Keratinocyte (primary cell): ENCODE measurements at places on chromosomes 5 and 9. TPM values are rescaled to one million over a fixed set of nuclear protein-coding genes. Genes with fewer than 3 reads are reported as not detected.

GRCh38 chr9:124410321-124410913 lies 4.8 kb downstream of the PSMB7 start:
- peak overlapping the region; percentile 95 for H3K27ac ChIP-seq
- H3K36me3 ChIP-seq: peaks cover 57% of the 10 kb centered on the region
- no peak overlapping the region for H3K4me3 ChIP-seq
- H3K4me1 ChIP-seq: peaks cover 48% of the 10 kb centered on the region
- no peak for DNase-seq

The FAM221B gene
- polyA plus RNA-seq: not detected in 3 replicates

DNA sequence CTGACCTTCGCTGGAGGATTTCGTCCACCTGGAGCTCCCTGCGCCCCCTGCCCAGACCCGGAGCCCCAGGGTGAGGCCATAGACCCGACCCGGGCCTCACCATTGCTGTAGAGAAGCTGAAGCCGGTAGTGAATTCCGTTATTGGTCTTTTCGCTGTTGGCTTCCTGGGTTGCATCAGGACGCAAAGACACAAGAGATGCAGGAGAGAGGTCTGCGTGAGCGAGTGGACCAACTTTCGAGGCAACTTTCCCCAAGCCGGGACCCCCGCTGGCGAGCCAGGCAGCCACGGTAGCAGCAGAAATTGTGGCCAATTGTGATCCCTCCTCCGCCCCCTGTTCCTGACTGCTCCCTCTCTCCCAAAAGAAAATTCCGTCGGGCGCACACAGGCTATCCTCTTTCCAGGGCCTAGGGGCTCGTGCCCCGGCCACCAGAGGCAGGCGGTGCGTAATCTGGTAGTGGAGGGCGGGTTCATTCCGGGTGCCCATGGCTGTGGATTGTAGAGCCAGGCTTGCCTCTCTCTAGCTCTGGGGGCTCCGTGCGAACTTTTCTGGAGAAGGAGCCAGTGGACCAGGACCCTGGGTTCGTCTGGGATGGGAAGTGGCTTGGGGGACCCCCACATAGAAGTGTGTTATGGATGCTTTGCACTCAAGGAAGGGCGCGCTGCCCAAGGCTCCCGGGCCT lies 3.3 kb downstream of the EBF1 start:
- DNase-seq: no peak
- no peak overlapping the region for H3K27ac ChIP-seq
- peaks cover 65% of the 10 kb centered on the region for H3K27me3 ChIP-seq
- H3K36me3 ChIP-seq: no peaks in the 10 kb centered on the region
- H3K4me1 ChIP-seq: peaks cover 12% of the 10 kb centered on the region

The GABBR2 gene
- 0.01 TPM in 1 of 3 replicates, not detected in the others for polyA plus RNA-seq

DNA sequence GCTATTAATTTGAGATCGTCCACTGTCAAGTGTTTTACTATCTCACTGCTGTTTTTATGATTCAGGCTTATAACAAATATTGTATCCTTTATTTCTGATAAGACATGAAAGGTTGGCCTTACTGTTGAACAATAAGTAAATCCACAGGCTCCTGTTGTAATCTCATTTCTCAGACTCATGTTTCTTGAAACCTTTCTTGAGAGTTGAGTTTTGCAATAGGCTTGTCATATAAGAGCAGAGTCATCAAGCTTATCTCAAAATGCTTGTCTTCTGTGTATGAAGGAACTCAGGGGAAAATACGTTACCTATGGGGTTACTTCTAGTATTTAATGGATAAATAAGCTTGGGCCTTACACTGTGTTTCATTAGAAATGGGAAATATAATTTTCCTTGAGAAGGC lies 9.2 kb upstream of the TLX3 start:
- no peak overlapping the region for H3K4me3 ChIP-seq
- no peaks in the 10 kb centered on the region for H3K4me1 ChIP-seq
- no peaks in the 10 kb centered on the region for H3K36me3 ChIP-seq
- H3K27ac ChIP-seq: no peak overlapping the region

The FBP1 gene
- polyA plus RNA-seq: 0.16 to 0.29 TPM (median 0.26 TPM) in 3 replicates

- no peaks in the 10 kb centered on the region for H3K36me3 ChIP-seq
- no peaks in the 10 kb centered on the region for H3K4me1 ChIP-seq
- H3K27ac ChIP-seq: no peak overlapping the region
- no peak for DNase-seq
Observed at GRCh38 chr5:136985785-136986475, 513.2 kb downstream of the SPOCK1 start.

The FOXD4L3 gene
- polyA plus RNA-seq: not detected in 3 replicates

DNA sequence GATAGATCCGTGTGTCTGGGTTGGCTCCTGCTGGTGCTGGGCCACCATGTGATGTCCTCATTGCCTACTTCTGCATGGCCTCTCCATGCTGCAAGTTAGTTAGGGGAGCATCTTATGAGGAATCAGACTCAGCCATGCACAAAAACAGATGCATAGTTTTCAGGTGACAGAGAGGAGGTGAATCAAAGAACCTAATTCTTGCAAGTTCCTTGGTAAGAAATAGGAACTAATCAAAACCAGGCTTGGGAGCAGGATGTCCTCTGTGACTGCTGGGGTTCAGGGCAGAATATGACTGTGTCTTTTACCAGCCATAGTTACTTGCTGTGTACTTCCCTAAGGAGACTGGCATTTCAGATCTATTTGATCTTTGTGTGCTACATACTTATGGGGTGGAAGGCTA lies 61.6 kb downstream of the C9orf152 start:
- H3K36me3 ChIP-seq: peaks cover 11% of the 10 kb centered on the region
- H3K4me3 ChIP-seq: no peak overlapping the region
- H3K27ac ChIP-seq: no peak overlapping the region
- no peak for DNase-seq
- no peaks in the 10 kb centered on the region for H3K27me3 ChIP-seq

GRCh38 chr9:125797930-125798329 lies 50.8 kb downstream of the PBX3 start:
- no peaks in the 10 kb centered on the region for H3K27me3 ChIP-seq
- no peak for DNase-seq
- H3K27ac ChIP-seq: no peak overlapping the region
- H3K36me3 ChIP-seq: no peaks in the 10 kb centered on the region

The RELL2 gene
- 8.9 to 11.1 TPM (median 10.2 TPM) in 3 replicates for polyA plus RNA-seq

The GMCL2 gene
- polyA plus RNA-seq: not detected in 3 replicates

The RASGRF2 gene
- polyA plus RNA-seq: 0.03 to 0.07 TPM (median 0.05 TPM) in 3 replicates

- no peaks in the 10 kb centered on the region for H3K36me3 ChIP-seq
- H3K4me3 ChIP-seq: no peak overlapping the region
Observed at GRCh38 chr5:82225525-82226172, 52.5 kb downstream of the RPS23 start.

- H3K4me3 ChIP-seq: no peak overlapping the region
- H3K36me3 ChIP-seq: no peaks in the 10 kb centered on the region
- H3K4me1 ChIP-seq: no peaks in the 10 kb centered on the region
- DNase-seq: no peak
- H3K27me3 ChIP-seq: no peaks in the 10 kb centered on the region
Observed at GRCh38 chr9:17222932-17223331, 88.1 kb downstream of the CNTLN start.

DNA sequence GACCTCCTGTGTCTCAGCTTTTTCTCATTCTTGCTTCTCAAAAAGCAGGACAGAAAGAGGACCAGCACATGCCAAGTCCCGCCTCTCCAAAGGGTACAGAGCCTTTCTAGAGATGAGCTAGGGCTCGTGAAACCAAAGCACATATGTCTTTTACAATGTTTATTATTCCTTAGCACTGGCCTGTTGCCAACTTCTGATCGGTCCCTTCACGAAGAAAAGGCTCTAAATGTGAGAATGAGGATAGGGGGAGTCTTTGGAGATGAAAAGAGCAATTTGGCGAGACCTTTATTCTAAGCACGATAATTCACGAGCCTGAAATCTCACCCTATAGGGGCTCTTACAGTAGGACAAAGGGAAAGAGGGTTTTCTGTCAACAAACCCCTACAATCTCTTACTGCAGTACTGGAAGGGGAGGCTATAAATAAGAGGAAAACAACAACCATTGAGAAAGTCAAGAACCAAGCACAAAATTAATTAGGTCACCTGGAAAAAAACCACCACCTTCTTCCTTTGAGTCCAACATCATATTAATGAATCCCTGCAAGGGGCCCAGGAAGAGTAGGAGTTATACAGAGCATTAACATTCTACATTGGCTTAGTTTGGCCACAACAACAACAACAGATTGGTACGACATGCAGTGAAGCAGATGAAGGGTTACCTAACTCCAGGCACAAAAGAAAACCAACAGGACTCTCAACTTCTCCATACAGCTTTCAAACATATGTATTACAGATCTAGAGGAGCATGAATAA lies 309.5 kb downstream of the PDE4D start:
- H3K27me3 ChIP-seq: no peaks in the 10 kb centered on the region
- DNase-seq: no peak
- no peaks in the 10 kb centered on the region for H3K36me3 ChIP-seq
- H3K27ac ChIP-seq: no peak overlapping the region
- peaks cover 5% of the 10 kb centered on the region for H3K4me1 ChIP-seq

The LHX3 gene
- not detected in 3 replicates for polyA plus RNA-seq

GRCh38 chr9:128250839-128251731 lies 24.7 kb downstream of the GOLGA2 start:
- H3K27me3 ChIP-seq: no peaks in the 10 kb centered on the region
- H3K27ac ChIP-seq: no peak overlapping the region
- peak overlapping the region; percentile 81 for H3K4me3 ChIP-seq
- DNase-seq: no peak
- no peaks in the 10 kb centered on the region for H3K36me3 ChIP-seq

The C9orf153 gene
- 0.05 to 0.09 TPM in 2 of 3 replicates, not detected in the other for polyA plus RNA-seq

GRCh38 chr5:139812323-139812722 lies 16.7 kb downstream of the PSD2 start:
- H3K27me3 ChIP-seq: peaks cover 3% of the 10 kb centered on the region

DNA sequence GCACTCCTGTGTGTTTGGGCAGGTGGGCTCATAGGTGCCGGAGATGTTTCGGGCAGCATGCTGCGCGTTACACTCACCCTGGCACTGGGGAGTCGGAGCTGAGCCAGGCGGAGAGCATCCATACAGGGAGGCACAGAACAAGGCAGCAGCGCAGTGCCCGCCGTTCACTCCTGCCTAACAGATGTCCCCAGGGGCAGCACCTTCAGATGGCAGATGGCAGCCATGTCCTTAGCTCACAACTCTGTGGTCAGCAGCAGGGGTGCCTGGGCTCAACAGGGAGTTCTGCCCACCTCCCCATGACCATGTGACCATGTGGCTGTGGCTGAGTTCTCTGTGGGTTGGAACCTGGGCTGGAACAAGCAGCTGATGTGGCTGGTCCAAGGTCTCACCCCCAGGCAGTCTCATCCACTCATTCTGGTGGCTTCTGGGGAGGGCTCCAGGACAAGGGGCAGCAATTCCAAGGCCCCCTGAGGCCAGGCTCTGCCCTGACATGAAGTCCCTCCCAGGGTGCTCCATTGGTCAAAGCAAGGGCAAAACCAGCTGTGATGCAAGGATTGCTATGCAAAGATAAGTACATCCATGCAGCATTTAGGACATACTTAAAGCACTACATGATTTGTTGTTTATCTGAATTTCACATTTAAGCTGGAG lies 64.2 kb downstream of the MRPL36 start:
- H3K4me3 ChIP-seq: no peak overlapping the region
- no peak for DNase-seq
- no peaks in the 10 kb centered on the region for H3K27me3 ChIP-seq
- H3K4me1 ChIP-seq: no peaks in the 10 kb centered on the region

GRCh38 chr5:10545084-10545483 lies 18.8 kb upstream of the ANKRD33B start:
- no peak overlapping the region for H3K4me3 ChIP-seq
- no peaks in the 10 kb centered on the region for H3K27me3 ChIP-seq

DNA sequence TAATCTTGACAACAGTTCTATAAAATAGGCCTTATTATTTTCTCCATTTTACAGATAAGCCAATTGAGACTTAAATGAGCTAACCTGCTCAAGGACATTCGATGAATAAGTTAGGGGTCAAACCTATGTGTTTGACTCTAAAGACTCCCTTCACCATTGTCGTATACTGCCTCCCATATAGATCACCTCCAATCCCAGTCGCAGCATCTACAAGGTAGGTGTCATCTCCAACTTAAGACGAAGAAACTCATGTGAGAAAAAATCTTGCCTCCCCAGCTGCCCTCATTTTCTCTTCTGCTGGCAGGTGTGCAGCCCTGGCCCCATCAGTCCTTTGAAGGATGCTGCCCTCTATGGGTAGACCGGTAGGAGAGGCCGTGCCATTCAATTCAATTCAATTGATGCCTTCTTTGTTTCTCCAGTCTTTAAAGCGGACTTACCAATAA lies 75.2 kb upstream of the SMARCA2 start:
- H3K27me3 ChIP-seq: peaks cover 6% of the 10 kb centered on the region
- DNase-seq: no peak
- no peaks in the 10 kb centered on the region for H3K36me3 ChIP-seq

- H3K27me3 ChIP-seq: no peaks in the 10 kb centered on the region
- peaks cover 7% of the 10 kb centered on the region for H3K4me1 ChIP-seq
- peak; percentile 76 for DNase-seq
- no peak overlapping the region for H3K27ac ChIP-seq
- no peaks in the 10 kb centered on the region for H3K36me3 ChIP-seq
Observed at GRCh38 chr9:95167998-95168397, 149.5 kb downstream of the FANCC start.

DNA sequence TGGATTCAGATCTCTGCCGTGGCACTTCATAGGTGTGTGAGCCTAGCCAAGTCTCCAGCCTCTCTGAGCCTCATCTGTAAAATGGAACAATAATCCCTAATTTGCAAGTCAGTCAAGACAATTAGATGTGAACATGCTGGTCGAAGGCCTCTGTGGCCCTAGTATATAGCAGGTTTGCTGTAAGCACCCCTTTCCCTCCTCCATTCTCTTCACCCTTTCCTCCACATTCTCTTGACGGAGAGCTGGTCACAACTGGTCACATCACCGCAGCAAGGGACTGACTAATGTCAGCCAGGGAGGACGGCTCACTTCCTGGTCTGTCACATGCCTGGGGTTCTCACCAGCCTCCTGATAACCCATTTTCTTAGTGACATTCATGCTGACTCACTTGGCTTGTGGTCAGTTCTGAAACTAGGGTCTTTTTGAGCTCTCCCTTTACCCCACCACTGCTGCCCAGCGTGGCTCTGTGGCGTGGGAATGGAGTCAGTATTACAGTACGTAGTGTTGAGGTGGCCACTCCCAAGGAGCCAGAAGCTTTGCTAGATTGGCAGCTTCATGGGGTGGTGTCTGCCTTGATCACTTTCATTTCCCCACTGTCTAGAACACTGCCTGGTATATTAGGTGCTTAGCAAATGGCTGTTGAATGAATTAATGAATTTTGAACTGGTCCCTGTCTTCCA lies 47.8 kb downstream of the ERGIC1 start:
- H3K27ac ChIP-seq: no peak overlapping the region
- H3K27me3 ChIP-seq: no peaks in the 10 kb centered on the region
- peaks cover 7% of the 10 kb centered on the region for H3K36me3 ChIP-seq
- peaks cover 4% of the 10 kb centered on the region for H3K4me1 ChIP-seq

The OMD gene
- not detected in 3 replicates for polyA plus RNA-seq

DNA sequence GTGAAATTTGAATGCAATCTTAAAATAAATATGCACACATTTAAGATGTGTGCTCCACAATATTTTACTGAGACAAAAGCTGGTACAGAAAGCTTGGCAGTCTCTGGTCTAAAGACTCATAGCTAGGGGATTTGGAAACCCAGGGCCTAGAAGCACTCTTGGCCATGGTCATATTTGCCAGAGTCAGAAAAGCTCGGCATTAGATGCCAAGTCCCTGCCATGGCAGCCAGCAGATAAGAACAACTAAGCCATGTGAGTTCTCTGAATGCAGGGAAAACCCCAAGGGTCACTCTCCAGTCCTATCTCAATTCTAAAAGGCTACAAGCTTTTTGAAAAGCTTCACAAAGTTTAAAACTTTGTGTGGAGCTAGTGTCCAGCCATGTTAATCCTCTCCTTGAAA lies 119.5 kb downstream of the FAM114A2 start:
- DNase-seq: no peak
- H3K4me3 ChIP-seq: no peak overlapping the region
- H3K27ac ChIP-seq: no peak overlapping the region

GRCh38 chr9:72984991-72985390 lies 32.1 kb upstream of the ALDH1A1 start:
- H3K4me3 ChIP-seq: no peak overlapping the region
- no peaks in the 10 kb centered on the region for H3K27me3 ChIP-seq
- no peak for DNase-seq
- H3K36me3 ChIP-seq: no peaks in the 10 kb centered on the region
- H3K4me1 ChIP-seq: peaks cover 15% of the 10 kb centered on the region
- H3K27ac ChIP-seq: no peak overlapping the region
